ENCODE measurements at places on chromosomes 1 and 21.

DNA sequence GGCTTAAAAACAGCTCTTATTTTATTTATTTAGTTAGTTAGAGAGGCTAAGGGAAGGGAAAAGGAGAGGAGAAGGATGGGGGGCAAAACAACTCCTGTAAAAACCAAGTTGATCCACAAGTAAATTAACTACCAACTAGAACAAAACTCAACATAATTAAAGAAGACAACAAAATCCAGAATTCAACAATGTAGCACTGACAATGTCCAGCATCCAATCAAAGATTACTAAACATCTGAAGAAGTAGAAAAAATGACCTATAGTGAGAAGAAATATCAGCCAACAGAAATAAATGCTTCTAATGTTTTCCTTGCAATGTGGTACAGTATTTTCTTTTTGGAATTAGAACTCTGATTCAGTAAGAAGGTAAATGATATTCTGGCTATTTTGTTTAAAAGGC lies 160.1 kb downstream of the CDC7 start:
- DNase-seq: no peak

DNA sequence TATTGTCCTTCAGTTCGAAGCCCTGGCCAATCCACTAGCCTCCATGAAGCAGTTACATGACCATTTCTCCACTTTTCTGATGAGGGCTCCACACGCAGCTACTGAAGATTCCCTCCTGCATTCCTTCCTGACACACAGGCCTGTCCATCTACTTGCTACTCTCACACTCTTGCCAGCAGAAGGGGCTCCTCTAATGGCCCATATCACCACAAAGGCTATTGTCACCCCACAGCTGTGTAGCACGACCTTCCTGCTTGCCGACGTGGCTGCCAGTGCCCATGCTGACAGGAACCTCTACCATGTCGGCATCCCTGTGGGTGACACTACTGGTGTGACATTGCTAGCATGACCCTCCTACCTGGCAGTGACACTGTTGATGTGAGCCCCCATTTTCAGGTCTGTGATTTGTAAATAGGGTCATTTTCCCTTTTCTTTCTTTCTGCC lies 1528.6 kb upstream of the TPTE start:
- DNase-seq: no peak

GRCh38 chr1:56639211-56639610 lies 5.9 kb upstream of the PRKAA2 start:
- DNase-seq: no peak

GRCh38 chr1:170714163-170714562 lies 50.2 kb downstream of the PRRX1 start:
- DNase-seq: no peak

DNA sequence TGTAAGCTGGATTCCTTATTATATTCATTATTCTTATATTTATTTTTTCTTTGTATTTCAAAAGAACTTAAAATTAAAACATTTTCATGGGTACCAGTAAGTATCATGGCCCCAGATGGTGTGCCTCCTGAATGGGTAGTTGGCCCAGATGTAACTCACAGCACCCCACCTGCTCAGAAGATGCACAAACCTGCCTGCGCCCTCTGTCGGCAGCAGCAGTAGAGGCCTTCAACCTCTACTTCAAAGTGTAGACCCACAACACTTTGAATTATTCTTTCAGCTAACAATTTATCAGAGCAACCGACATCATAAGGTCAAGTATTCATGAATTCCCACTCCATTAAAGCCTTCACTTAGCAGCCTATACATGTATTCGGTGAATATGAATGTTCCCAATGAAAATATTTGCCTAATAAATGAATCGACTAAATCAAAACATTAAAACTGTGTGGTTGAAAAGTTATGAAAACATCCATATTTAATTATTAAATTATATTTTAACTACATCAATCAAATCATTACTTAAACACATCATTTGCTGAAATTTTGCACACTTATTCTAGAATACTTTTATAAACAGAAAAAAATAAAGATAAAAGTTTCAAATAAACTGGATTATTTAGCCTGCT lies 25.4 kb downstream of the PIGM start:
- DNase-seq: peak; percentile 64

DNA sequence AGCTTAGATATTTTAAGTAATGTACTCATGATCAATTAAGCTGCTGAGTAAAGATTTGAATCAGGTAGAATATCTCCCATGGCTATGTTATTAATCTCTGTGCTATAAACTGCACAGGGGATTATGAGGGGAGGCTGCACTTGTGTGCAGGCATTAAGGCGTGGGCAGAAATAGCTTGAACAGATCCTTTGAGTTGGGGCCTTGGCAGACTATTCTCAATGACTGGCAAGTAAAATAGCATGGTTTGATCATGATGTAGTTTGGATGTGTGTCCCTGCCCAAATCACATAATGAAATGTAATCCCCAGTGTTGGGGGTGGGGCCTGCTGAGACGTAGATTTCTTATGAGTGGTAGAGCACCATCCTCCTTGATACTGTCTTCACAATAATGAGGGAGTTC lies 220.3 kb downstream of the PLPP3 start:
- no peak for DNase-seq

- no peak for DNase-seq
Observed at GRCh38 chr1:156260896-156261295, 13.0 kb upstream of the PAQR6 start.
